T-helper 1 cell (primary cell): ENCODE measurements at places on chromosomes 3 and 15.

GRCh38 chr3:122671553-122671952 lies 9.1 kb upstream of the PARP14 start:
- DNase-seq: no peak

DNA sequence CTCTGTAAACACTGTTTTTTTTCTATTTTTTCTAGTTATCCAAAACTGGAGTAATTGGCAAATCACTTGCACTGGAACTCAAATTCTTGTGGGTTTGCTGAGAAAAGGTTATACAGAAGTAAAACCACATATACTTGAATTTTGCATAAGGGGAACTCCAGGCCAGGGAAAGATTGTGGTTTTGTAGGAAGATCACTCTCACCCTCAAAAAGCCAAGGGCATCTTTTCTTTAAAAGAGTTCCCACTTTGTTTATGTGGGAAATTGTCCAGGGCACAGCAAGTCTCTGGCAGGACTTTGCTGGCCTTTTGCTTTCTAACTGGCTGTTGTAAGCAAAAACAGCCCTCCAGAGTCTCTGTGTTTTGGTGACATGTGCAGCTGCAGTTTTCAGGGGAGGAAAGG lies 340.3 kb upstream of the RBMS3 start:
- no peak for DNase-seq

- DNase-seq: no peak
These were observed 113.2 kb downstream of the EEFSEC start for GRCh38 chr3:128266453-128266852.

DNA sequence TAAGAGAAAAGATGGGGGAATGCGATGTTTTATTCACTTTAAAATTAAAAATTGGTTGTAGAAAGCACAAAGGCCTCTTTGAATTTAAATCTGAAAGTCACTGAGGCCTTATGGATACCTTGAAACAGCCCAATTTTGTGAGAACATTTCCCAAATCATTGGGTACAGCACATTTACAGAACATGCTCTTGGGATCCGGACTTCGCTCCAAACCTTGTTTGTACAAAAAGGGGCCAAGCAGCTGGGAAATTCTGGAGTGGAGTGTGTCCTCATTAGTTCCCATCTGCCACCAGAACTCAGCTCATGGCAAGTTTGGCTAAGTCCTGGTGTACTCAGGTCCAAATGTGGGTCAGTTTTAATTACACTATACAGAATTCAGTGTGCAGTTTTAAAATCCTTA lies 254.2 kb downstream of the ZBTB20 start:
- no peak for DNase-seq

DNA sequence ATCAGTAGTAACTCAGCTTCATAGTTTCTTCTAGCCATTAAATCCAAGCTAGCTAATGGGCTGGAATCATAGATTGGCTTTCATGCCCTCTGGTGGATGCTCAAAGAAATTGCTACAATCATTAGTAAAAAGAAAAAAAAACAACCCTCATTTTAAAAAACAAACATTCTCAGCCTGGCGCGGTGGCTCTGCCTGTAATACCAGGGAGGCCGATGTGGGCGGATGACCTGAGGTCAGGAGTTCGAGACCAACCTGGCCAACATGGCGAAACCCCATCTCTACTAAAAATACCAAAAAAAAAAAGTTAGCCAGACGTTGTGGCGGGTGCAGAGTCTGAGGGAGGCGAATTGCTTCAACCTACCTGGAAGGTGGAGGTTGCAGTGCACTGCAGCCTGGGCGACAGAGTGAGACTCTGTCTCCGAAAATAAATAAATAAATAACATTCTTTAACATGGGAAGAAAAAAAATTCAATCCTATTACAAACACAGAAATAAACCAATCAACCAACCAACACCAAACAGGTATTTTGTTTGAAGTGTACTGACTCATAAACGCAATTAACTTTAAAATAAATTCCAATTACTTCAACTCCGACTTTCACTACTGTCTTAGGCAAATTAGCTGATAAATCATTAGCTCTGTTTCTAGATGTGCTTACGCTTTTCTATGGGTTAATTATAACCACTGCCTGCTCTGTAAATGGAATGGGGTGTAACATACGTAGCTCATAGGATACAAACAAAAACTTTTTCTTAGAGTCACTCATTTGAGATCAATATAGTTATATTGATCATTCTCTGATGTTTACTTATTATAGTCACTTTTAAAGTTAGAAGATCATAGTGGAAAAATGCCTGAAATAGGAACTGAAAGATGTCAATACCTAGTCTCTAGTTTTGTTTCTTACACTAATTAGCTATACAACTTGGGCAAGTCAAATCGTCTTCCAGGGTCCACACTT lies 24.9 kb downstream of the TMEM207 start:
- no peak for DNase-seq

GRCh38 chr3:74127256-74127655 lies 487.2 kb downstream of the CNTN3 start:
- DNase-seq: no peak

- DNase-seq: no peak
These were observed 33.5 kb upstream of the SPATA12 start for GRCh38 chr3:57026944-57027343.

DNA sequence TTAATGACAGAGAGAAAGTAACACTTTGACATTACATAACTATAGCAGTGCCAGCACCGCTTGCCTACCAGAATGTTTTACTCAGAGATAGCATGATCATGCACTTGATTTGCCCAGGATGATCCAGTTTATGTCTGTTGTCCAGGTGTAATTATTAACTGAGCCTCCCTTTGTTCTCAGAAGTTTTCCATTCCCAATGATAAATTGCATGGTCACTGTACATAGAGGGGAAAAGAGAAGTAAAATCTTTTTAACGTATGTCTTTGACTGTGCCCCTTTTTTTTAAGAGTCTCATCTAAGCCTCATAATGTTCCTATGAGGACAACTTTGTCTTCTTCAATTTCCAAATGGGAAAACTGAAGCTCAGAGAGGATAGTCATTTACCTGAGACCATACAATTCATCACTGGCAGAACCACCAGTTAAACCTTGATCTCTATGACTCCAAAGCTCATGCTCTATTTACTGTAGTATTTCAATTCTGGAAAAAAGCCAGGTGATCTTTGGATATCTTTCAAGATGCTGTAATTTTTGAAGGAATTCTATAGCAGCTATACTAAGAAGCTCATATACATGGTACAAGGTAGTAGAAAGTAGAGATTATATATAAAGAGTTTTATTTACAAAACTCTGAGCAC lies 25.1 kb downstream of the C3orf85 start:
- DNase-seq: no peak

DNA sequence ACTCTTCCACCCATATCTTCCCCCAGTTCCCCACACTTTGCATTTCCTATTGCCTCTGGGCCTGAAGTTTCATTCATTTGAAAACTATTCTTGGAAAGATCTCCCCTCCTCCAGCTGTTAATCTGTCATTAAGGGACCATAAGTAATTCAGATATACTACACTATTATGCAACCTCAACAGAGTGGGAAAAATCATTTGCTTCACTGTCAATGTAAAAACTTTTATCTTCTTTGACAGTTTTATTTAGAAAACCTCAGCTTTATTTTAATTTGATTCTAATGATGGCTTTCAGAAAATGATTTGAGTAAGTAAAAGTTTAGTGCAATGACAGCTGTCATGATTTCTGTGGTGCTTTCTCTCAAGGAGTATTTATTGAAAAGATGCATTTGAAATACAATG lies 435.3 kb upstream of the KCNMB2 start:
- no peak for DNase-seq

DNA sequence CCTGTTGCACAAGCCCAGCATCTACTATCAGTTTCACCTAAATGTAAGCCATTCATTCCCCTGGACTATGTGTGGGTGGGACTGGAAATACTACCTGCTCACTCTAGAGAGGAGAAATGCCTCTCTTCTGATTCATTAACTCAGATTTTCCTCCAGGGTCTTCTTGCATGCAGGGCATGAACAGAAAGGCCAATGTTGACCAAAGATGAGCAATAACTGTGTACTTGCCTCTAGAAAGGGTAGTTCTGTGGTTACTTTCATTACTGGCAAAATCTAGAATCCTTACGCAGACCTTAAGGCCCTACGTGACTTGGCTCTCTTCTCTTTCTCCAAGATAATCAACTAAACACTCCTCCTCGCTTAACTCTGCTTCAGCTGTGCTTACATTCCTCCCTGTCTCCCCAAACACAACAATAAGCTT lies 81.4 kb upstream of the PSMD6 start:
- no peak for DNase-seq

DNA sequence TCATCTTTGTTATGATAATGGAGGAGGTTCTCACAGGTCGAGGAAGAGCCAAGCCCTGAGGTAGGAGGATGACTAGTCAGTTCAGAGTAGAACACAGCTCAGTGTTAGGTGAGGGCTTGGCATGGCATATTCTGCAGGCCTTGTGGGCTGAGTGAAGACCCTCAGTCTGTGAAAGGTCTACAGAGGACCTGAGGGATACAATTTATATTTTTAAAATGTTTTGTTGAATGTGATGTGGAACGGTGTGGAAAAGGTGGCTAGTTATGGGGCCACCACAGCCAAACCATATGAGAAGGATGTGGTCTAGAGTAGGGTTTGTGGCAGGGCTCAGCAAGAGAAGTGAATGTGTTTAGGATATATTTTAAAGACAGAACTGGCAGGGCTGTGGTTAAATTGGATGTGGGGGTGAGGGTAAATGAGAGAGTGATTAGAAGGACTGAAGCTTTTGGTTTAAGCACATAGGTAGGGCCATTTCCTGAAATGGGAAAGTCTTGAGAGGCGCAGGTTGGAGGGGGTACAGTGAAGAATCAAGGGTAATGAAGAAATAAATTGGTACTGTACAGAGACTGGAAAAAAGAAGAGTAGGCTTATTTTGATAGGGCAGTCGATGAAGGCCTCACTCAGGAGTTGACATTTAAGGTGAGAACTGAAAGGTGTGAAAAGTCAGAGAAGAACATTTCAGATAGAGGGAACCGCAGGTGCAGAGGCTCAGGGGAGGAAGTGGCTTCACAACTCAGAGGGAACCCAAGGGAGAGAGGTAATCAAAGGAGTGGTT lies 60.5 kb downstream of the SPTSSB start:
- DNase-seq: peak; percentile 23

- DNase-seq: no peak
These were observed 1.6 kb upstream of the ITGB5 start for GRCh38 chr3:124888482-124889441.

GRCh38 chr15:70060993-70061305 lies 36.8 kb downstream of the TLE3 start:
- no peak for DNase-seq

- DNase-seq: no peak
These were observed 1025.3 kb downstream of the ROBO1 start for GRCh38 chr3:78742491-78742890.

GRCh38 chr3:143263852-143264513 lies 144.4 kb downstream of the CHST2 start:
- DNase-seq: no peak

DNA sequence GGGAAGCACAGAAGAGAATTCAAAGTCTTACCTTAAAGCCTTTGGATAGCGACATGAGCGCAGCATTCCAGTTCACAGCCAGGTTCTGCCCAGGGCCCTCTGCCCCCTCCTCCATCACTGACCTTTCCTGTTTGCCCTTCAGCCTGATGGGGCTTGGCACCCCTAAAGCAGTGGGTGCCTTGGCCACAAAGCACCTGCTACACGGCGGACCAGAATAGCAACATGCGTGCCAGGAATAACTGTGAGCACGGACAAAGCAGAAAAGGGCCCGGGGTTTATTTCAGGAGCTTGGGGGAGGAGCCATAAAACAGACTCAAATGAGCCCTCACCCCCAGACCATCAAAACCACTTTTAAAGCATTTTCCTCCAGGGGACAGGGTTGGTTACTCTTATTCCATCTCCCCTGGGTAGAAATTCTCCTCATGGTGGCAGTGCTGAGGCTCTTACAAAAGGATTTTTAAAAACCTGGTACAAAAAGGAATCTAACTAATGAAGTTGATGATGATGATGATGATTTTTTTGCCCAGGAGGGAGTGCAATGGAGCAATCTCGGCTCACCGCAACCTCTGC lies 135.4 kb downstream of the KLF13 start:
- no peak for DNase-seq

- no peak for DNase-seq
These were observed 121.6 kb upstream of the MRPS22 start for GRCh38 chr3:139222100-139222657.

GRCh38 chr3:62293051-62293780 lies 80.1 kb downstream of the FEZF2 start:
- DNase-seq: no peak

GRCh38 chr15:74573987-74574386 lies 33.0 kb downstream of the ARID3B start:
- DNase-seq: peak; percentile 14

DNA sequence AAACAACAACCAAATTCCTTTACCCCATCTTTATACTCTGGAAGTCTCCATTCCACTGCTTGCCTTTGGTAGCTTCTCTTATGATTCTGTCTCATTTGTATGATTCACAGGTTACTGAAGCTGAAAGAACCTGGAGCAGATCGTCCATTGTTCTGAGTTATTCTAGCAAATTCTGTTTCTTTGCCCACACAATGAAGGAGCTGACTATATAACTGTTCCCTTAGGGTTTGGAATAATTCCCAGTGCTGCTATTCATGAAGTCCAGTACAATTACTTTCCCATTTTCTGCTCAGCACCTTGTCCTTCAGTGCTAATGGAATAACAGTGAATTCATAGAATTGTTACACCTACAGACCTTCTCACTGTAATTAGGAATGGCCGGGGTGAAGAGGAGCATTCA lies 167.8 kb downstream of the CHST2 start:
- no peak for DNase-seq

GRCh38 chr3:184360929-184361531 lies 375 bp downstream of the CLCN2 start:
- no peak for DNase-seq

GRCh38 chr3:101195951-101196713 lies 124.2 kb downstream of the IMPG2 start:
- DNase-seq: no peak

GRCh38 chr15:36894075-36894474 lies 206.3 kb downstream of the MEIS2 start:
- no peak for DNase-seq

DNA sequence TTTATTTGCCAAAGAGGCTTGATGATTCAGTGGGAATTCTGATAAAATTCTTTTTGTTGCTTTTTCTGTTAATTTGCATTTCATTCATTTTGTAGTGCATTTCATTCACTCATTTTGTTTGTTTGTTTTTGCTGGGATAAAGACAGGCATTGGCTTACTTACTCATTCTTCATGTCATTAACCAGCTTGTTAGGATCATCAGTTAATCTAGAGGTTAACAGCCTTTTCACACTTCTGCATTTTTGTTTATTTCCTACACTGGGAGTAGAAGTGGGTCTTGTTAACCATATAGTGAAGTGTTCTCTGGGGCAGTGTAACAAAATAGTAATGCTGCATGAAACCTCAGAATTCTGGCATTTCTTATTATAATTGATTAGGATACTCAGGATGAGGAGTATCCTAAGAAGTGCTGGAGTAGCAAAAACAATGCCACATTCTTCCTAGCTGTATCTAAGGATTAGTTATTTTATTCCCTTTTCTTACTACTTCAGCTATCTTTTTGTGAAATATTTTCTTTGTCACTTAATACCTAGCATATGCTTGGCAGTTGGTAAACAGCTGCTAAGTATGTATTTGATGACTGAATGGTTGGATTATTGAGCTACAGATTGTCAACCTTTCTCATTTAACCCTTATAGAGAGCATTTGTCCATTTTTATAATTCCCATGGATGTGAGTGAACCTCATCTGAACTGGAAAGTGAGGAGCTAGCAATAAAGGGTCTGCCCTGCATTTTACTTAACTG lies 135.7 kb upstream of the LRRFIP2 start:
- no peak for DNase-seq
